ENCODE measurements at places on chromosomes 6 and 20.
A peak's percentile ranks its signal among the peaks of the same experiment; 100 is the strongest.

- no peak for DNase-seq
Measured at GRCh38 chr20:3777381-3777715, 3.9 kb downstream of the SPEF1 start.

DNA sequence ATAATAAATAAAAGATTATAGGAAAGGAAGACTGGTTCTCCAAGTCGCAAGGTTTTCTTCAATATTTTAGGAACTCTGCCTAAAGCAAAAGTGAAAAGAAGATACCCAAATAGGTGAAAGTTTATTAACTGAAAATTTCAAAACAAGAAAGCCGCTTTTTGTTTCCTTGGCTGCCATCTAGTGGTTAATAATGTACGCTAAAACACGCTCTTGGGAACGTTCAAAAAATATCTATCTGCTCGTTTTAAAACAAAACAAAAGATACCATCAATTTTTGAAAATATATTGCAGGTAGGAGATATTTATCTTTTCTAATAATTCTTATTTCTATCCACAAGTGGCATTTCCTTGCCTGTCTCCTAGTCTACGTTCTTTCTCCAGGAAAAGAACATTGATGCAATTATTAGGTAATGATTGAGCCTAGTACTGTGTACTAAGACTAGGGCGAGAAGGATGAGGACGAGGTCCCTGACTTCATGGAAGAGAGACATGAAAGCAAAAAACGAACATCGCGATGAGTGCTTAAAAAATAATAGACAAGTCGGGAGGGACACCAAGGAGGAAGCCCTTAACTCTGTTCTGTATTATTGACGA, 97.2 kb downstream of the SPTLC3 start:
- DNase-seq, result peak; percentile 8

DNA sequence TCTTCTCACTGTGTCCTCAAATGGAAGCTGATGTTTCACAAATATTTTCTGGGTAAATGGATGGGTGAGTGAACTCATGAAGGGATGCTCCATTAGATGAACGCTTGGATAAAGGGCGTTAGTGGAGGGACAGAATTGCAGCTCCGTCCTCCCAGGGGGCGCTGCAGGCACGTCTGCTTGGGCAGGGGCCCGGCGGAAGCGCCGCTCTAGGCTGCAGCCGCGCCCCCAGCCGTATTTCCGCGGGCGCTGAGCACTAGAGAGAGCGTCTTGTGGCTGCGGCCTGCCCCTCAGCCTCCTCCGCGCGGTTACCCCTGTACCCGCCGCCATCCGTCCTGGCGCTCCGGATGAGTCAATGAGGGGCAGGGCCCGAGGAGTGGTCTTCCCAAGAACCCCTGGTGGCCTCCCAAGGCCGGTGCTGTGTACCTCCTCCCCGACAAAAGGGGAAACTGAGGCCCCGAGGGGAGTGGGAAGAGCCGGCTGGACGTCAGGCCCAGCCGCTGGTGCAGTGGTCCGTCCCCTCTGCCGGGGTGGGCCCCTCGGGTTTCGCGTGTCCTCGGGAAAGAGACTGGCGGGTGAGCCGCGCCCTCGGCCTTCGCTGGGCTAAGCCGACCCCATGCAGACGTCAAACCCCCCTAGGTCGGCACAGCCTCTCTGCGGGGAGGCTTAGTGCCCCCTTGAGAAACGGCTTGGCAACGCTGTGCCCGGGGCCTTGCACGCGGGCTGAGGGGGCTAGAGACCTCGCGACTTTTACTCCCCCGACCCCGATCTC, 11.5 kb upstream of the SNHG17 start:
- peak; percentile 84 for DNase-seq

DNA sequence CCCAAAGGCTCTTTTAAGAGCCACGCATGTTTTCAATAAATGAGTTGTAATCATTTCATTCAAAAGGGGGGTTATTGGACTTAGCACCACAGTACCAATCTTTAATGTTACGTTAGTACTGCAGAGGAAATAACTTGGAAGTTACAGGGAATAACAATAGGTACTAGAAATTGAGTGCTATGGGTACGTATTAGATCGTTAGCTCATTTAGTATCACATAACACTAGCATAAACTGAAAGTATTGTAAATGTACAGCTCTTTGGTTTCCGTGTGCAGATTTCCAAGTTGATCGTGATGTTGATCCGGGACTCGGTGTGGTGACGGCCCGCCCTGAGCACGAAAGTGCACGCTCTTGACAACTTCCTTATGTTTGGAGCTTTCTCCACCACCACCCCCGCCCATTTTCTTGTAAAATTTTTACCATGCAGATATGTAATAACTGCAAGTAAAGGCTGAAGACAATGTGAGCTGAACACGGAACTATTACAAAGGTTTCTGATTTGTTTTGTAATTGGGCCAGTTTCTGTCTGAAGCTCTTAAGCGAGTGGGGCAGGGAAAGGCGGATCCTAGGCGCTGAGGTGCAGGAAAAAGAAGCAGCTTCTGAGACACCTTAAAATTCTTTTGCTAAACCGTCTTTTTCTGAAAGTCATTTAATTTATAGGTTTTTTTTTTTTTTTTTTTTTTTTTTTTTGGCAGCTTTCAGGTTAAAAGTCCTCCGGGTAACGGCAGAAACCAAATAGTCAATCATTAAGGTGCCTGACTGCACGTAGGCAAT, 71.5 kb downstream of the HFE start:
- no peak for DNase-seq

DNA sequence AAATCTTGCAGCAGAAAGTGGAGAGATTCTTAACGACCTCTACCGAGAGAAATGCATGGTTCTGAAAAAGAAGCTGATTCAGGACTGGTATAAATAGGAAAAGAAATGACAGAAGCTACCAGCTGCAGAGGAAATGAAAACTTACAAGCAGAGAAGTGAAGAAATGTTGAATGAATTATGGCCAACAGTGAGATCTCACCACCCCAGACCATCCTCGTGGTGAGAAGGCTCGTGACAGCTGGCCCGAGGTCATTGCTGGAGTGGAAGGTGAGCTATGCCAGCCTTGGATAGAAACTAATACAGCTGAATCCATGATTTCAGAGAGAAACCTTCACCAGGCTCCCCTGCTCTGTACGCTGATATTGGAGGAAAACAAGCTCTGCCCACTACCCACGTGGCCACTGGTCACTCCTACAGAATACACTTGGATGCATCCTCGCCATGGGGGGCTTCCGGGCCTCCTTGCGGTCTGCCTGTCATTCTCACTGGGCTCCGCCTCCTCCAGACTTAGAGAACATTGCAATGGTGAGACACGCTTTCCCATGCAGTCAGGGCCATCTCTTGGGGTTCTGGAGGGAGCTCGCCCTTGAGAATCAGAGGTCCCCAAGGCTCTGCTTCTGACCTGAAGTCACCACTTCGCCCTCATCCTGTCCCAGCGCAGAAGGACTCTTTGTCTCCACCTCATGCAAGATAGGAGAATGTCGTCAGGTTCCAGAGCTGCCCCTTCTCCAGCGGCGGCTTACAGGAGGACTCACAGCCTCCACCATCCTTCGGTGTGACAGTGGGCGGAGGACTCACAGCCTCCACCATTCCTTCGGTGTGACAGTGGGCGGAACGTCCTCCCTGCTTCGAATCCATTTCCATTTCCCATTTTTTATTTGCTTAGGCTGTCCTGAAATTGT, 10.6 kb upstream of the TUBB2B start:
- no peak for DNase-seq

GRCh38 chr6:148441454-148441911, 98.8 kb downstream of the SASH1 start:
- DNase-seq, result no peak

GRCh38 chr6:54990001-54990400, 143.4 kb downstream of the FAM83B start:
- no peak for DNase-seq

- no peak for DNase-seq
Measured at GRCh38 chr20:41379551-41379950, 12.9 kb upstream of the EMILIN3 start.
